Stomach (tissue), 19 donors: ENCODE measurements at places on chromosomes 1 and 21.

- peak; percentile 50 for DNase-seq
These were observed 23.8 kb downstream of the LHX4 start for GRCh38 chr1:180253585-180254495.

GRCh38 chr1:59833022-59833421 is 18.3 kb downstream of the HOOK1 start:
- no peak for DNase-seq

- no peak for DNase-seq
These were observed 6.5 kb upstream of the ITLN1 start for GRCh38 chr1:160891474-160891873.

DNA sequence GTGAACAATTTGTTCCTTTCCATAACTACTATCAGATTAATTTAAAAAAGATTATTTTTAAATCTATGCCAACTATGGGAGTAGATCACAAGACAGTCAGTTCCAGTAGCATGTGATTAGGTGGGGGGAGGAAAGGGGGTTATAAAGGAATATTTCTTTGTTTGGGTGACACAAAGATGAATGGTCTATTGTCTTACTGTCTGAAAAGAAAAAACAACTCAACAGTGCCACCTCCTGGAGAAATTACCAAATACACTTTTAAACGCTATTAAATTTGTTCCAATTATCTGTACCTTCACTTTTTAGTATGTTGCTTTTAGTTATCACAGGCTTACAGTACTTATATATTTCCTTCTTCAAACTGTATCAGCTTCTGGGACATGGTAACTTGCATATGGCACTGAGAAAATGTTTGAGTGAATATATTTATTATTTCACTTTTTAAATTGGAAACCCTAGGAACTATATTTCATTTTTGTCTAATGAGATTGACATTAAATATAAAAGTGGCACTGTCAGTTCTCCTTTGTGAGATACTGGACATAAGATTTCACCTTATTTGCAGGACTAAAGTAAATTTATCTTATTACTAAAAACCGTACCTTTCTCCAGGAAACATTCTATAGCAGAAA is 1.7 kb upstream of the SORT1 start:
- no peak for DNase-seq

DNA sequence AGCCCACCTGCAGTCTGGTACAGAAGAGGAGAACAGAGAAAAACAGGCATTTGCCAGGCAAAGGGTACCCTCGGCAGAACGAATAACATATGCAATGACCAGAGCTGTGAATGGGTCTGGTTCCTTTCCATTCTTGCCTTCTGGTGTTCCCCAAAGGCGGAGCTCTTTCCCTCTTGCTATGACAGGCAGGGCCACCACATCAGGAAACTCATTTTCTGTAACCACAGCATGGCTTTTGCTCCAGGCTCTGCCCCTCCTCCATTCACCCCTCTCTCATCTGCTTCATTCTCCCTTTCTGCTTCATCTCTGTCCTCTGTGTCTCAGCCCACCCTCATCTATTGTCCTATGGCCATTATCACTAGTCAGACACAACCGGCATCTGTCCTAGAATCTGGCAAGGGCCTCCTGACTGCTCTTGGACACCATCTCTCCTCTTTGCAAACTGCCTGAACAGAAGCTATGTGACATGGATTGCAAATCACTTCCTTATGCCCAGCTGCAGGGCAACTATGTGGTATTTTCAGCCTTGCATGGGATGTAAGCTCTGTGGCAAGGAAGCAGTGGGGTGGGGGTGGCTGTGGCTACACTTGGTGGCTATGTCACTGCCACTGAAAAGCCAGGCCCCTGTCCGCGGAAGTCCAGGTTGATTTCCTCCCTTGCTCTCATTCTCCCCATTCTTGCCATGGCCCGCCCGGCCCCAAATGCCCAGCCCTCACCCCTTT is 78.8 kb upstream of the ABCD3 start:
- no peak for DNase-seq

- no peak for DNase-seq
These were observed 12.2 kb downstream of the ARHGEF2 start for GRCh38 chr1:155966135-155966534.
